Foreskin melanocyte (primary cell): ENCODE measurements at places on chromosomes 16 and 17.

DNA sequence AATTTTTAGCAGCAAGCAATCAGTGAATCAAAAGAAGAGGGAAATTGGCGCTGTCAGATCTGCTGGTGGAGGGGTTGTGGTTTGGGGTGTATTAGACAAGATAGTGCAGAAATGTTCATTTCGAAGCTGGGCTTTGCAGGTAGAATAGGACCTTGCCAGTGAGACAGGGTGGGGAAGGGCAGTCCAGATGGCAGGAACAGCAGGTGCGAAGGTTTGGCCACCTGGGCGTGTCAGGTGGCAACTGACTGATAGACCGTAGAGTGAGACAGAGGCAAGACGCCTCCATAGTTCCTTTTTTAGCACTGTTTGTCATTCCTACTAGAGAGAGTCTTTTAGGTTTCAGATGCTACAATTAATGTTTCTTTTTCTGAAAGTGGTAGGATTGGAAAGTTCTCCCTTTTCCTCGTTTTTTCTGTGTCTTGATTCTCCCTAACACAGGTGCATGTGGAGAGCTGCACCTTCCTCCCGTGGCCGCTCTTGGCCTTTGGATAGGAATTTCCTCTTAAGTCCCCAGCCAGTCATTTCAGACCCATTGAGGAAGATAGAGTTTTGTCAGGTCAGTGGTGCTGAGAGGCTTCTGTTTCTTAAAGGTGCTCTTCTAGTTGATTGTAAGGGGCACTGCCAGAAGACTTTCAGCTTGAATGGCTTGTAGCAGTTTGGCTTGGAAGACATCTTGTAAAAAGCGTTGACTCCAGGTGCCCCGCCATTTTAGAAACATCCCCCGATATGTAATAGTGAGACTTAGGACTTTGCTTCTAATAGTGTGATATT is 315.6 kb downstream of the SNX29 start:
- no peak for DNase-seq

DNA sequence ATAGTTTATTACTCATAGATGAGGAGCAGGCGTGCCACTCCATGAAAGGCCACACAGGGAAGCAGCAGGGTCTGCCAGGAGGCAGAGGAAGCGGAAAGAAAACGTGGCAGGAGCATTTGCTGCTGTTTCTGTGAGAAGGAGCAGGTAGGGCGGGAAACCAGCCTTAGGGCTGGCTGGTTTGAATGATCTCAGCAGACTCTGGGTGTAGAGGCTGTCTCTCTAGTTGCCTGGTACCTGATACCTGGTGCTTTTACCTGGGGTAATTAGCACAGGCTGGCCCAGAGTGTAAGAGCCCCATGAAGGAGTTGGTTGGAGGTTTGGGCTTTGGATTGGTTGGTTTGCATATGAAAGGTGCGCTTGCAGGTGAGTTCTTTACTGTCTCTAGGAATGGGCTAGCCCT is 205.0 kb upstream of the CACNG3 start:
- no peak for DNase-seq

GRCh38 chr17:75077496-75078283 is 10.1 kb upstream of the SLC16A5 start:
- no peak for DNase-seq

DNA sequence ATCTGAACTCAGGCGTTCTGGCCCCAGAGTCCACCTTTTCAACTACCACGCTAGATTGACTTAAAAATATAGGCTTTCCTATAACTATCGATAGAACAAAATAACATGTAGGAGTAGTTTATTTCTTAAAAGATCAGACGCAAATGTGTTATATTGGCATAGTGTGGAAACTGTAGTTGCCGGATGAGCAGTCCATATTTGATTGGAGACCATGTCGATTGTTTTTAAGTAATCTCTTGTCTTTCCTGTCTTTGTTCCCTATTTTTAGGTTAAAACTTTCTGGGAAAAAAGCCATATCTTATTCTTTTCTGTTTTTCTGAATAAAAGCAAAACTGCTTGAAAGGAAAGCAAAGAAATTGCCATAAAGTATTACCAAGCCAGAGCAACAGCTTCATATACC is 53.1 kb downstream of the GAN start:
- no peak for DNase-seq

DNA sequence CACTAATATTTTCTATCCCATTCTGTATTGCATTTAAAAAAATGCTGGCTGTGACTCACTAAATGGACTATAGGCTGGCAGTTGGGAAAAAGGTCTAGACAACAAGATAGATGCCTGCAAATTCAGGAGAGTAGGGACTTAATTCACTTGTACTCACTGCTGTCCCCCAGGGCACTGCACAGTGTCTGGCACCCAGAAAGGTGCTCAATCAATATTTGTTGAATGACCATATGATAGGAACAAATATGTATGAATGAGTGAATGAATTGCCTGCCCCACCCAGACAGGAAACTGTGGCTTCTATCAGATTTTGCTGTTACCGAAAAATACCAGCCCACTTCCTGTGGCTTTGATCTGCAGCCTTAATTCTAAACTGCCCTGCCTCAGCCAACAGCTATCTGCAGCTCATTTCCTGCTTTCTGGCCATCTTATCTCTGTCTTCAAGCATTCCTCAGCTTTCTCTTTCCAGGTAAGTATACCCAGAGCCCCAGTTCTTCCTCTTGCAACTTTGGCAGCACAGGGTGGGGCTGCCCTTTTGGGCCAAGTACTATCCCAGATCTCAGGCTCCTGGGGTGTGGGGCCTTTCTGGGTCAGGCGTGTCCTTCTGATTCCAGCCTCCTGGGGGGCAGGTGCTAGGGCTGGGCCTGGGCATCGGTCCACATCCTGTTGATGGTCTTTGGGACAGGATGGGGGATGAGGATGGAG is 15.3 kb upstream of the TNS4 start:
- DNase-seq: peak; percentile 48

- no peak for DNase-seq
These were observed 169.3 kb downstream of the CYB561 start for GRCh38 chr17:63276821-63277220.

DNA sequence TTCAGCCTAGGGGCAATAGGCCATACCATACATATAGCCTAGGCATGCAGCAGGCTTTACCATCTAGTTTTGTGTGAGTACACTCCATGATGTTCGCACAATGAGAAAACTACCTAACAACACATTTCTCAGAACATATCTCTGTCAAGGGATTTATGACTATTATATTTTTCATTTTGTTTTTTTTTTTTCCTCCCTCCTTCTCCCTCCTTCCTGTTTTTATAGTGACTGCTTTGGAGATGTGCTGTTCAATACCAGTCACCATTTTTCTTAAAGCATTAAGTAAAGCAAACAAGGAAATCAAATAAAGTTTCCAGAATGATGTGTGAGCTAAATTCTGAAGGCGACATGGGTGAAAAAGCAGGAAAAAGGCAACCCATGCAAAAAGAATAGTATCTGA is 194.6 kb downstream of the STX8 start:
- no peak for DNase-seq

DNA sequence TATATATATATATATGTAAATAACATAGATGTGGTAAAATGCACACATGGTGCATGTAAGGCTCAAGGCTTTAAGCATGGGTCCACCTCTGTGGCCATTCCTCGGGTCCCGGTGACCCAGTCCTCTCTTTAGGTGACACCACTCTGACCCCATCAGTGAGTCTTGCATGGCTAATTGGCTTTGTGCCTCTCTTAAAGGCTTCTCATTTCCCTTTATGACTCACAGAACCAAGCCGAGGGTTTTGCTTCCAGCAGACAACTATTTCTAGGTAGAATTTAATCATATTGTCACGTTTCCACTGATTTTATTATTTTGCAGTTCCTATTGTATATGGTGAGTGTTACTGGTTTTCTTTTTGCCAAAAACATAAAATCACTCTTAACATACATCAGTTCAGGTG is 59.7 kb downstream of the PLCG2 start:
- no peak for DNase-seq

- DNase-seq: no peak
These were observed 1.4 kb downstream of the NTHL1 start for GRCh38 chr16:2045965-2046892.

GRCh38 chr16:14364112-14364385 is 266.0 kb downstream of the PARN start:
- no peak for DNase-seq

DNA sequence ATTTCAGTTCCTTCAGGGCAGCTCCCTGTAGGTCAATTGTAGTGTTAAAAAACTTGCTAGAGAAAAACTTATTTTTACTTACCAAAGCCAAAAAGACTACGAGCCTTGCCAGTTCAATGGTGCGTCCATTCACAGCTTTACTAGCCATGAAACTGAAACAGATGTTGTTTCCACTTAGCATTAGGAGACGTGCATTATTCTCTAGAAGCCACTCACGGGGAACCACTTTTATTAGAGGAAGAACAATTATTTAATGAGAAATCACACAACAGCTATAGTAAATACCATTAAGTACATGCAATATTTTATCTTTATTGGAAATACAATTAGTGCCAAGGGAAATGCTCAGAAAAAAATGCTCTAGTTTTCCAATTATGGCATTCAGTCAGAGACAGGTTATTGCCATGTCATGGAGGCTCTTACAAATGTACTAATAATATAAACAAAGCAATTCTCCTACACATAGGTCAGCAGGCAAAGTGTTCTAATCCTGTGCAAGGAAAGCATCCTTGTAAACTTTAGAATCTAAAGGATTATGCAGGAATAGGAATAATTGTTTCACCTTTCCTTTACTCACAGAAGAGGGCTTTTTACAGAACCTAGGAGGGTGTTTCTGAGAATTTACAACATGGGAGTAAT is 17.4 kb downstream of the LASP1NB start:
- no peak for DNase-seq

- no peak for DNase-seq
These were observed 3.8 kb upstream of the TLCD2 start for GRCh38 chr17:1713878-1714426.

DNA sequence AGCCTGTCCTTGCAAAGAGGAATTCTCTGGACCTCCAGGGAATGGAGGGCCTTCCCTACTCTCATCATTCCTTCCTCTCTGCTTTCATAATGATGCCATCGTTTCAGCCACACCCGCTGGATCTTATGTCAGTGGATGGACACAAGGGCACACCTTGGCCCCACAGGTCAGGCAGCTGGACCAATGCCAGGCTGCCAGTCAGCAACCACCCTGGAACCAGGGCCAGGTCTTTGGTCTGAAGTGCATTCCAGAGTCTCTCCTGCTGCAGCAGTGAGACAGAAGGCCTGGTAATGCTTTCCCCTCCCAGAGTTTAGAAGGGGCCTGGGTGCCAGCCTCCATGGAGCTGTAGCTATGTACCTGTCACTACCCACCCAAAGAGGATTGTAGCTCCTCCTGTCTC is 7.4 kb downstream of the C1QL1 start:
- no peak for DNase-seq

DNA sequence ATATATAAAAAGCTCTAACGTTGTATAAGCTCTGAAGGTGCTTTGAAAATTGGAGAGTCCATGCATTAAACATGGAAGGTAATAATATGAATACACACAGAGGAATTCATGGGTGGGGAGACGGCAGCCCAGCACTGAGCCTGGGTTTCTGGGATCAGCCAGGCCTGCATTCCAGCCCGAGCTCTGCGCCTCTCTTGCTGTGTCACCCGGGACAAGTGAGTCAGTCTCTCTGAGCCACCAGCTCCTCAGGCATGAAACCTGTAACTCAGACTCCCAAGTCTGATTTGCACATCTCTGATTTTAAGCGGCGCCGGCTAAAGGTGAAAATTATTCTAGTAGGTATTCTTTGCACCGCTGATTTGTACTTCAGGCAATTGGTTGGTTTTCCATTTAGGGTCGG is 238.8 kb downstream of the MRTFB start:
- no peak for DNase-seq

- DNase-seq: no peak
These were observed 1.1 kb upstream of the HAPSTR1 start for GRCh38 chr16:9090101-9090959.

DNA sequence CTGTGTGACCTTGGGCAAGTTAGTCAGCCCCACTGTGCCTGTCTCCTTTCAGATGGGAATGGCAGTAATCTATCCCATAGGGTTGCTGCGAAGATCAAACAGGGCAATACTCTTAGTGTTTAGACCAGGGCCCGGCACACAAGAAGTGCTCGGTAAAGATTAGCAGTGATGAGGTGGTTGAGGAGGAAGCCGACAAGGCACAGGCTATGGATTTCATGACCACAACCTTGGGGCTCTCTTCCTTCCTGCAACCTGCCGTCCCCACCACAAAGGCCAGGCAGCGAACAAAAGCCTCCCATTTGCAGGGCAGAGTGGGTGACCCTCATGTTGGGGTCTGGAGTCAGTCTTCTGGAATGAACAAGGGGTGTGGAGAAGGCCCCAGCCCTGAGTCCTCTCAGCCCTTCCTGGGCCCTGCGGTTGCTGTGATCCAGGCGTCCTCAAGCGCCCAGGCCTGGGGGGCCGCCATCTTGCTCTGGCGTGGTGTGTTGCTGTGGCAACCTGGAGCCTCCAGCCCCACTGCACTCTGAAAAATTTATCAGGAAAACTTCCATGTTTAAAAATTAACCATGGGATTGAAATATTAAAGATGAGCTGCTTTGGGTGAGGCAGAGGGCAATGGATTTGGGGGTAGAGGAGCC is 9.8 kb downstream of the ADAM11 start:
- no peak for DNase-seq

DNA sequence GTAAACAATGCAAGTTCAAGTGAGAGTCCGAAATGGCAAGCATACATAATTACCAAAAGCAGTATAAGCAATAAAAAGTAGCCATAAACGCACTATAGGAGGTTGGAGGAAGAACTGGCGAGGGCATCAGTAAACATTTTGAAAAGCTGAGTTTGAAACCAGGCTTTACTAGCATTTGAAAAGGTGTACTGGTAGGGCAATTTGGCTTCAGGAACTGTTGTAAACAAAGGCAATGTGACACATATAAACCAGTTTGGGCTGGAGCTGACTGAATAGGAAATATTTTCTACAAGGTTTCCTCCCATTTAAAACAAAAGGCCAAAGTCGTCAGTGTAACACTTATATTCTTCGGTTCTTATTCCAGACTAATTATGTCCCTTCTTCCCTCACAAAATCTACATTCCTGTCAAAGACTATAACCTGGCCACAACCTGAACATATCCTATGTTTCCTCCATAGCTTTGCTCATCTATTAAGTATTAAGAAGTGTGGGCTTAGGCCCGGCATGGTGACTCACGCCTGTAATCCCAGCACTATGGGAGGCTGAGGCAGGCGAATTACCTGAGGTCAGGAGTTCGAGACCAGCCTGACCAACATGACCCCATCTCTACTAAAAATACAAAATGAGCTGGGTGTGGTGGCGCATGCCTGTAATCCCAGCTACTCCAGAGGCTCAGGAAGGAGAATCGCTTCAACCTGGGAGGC is 7.8 kb downstream of the CBX1 start:
- DNase-seq: no peak
